Renal cortex interstitium (tissue), 15 donors: ENCODE measurements at places on chromosomes 13 and 19.
A peak's percentile ranks its signal among the peaks of the same experiment; 100 is the strongest.

DNA sequence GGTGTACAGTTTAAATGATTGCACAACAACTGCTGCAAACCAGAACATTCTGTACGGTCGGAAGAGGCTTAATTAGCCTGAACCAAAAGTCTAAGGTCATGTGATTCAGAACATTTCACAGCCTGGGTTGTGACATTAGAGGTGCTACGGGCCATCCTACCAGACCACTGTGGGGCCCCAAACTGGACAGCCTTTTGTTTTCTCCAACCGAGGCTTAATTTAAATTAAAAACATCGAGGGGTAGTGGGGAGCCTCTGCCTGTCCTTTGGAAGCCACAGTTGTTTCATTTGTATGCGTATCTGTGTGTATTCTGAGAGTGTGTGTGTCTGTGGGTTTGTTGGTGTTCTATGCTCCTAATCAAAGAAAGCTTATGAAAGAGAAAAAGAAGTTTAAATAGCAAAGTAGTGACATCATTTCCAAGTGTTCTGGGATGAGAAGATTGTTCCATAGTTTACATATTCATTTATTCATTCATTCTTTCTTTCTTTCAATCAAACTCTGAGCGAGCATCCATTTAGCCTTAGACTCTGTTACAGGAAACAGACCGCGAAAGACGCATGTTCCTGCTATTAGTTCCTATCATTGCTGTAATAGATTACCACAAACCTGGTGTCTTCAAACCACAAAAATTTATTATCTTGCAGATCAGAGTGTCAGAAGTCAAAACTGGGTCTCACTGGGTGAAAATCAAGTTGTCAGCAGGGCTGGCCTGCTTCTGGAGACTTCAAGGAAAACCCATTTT, 444.8 kb downstream of the FOXO1 start:
- DNase-seq: no peak

DNA sequence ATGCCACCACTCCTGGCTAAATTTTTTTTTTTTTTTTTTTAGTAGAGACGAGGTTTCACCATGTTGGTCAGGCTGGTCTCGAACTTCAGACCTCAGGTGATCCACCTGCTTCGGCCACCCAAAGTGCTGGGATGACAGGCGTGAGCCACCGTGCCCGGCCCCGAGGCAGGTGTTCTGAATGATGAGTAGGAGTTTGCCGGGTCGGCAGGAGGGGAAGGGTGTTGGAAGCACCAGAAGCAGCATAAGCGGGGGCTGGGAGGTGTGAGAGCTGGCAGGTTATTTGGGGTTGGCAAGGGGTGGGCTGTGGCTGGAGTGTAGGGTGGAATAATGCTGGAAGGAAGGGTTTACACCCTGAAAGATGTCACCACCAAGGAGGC, 1.8 kb downstream of the SPPL2B start:
- no peak for DNase-seq

DNA sequence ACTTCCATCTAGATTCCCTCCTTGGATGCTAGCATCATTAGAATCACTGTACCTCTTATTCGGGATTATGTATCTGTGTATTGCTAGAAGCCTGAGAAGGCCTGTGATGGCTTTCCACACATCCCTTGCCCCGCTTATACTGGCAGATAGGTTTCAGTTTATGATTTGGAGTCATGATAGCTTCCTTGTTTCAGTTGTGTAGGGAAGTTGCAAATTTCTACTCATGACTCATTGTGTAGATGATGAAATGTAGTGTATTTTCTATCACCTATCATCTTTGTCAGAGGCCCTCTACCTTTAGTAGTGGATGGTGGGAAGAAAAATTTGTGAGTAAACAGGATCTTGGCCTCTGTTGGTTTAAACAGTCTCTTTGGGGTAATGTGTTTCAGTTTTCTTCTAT, 165.2 kb downstream of the GGACT start:
- DNase-seq: no peak

- DNase-seq: no peak
Measured at GRCh38 chr19:28943651-28944050, 269.3 kb downstream of the UQCRFS1 start.

GRCh38 chr19:29942404-29943261, 594 bp downstream of the URI1 start:
- no peak for DNase-seq

- no peak for DNase-seq
Measured at GRCh38 chr19:32717496-32717895, 2.1 kb upstream of the TDRD12 start.

GRCh38 chr13:59531571-59532091, 632.1 kb downstream of the DIAPH3 start:
- DNase-seq: peak; percentile 31

- DNase-seq: no peak
Measured at GRCh38 chr19:7385062-7385461, 36.3 kb downstream of the ARHGEF18 start.

GRCh38 chr13:109545931-109546330, 240.5 kb downstream of the IRS2 start:
- DNase-seq: no peak

DNA sequence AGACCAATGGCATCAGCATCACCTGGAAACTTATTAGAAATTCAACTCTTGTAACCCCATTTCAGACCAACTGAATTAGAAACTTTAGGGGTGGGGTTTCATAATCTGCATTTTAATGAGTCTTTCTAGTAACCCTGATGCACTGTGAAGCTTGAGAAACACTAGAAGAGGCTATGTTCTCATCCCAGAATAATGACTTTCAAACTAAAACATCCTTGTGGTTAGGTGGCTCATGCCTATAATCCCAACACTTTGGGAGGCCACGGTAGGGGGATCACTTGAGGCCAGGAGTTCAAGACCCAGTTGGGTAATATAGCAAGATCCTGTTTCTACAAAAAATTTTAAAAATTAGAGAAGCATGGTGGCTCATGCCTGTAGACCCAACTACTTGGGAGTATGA, 402.4 kb downstream of the DLEU7 start:
- no peak for DNase-seq

DNA sequence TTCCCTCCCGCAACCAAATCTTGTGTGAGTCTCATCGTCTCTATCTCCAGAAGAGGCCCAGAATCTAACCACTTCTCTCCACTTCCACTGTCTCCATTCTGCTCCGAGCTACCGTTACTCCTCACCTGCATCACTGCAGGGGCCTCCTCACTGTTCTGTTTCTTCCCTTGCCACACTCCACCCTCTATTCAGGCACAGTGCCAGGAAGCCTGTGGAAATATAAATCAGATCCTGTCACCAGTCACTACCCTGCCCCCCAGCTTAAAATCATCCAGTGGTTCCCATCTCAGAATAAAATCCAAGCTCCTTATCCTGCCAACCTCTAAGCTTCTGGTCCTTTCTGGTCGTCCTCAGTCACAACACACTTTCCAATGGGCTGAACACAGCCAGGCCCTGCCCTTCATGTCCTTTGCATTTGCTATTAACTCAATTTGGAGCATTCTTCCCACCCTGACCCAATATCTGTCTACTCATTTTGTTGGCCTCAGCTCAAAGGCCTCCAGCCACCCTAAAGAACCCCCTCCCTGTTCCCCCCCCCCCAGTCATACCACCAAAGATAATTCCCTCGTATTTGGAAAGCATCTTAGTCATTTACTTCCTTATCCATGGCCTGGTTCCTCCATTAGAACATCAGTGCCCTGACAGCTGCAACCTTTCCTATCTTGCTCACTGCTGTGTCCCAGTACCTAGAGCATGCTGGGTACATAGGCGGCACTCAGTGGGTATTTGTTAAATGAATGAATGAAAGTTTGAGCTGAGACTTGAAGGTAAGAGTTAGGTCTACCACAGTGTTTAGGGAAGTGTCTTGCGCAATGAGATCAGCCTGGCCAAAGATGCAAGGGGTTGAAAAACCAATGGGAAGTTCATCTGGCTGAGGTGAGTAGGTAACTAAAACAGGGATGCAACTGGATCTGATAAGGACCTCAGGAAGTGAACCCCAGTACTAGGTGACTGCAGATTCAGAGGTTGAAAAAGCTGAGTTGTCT, 24.4 kb downstream of the ZNF175 start:
- DNase-seq: no peak

- DNase-seq: no peak
Measured at GRCh38 chr13:33262594-33262993, 23.0 kb downstream of the STARD13 start.

GRCh38 chr13:112443191-112443994, 67.2 kb downstream of the SPACA7 start:
- DNase-seq: peak; percentile 12

GRCh38 chr19:8899356-8899755, 67.2 kb downstream of the MBD3L1 start:
- no peak for DNase-seq

GRCh38 chr19:10203686-10204085, 8.9 kb upstream of the DNMT1 start:
- no peak for DNase-seq

GRCh38 chr19:17974551-17974950, 7.6 kb downstream of the KCNN1 start:
- no peak for DNase-seq

GRCh38 chr19:31312009-31312676, 37.1 kb downstream of the TSHZ3 start:
- DNase-seq: no peak

DNA sequence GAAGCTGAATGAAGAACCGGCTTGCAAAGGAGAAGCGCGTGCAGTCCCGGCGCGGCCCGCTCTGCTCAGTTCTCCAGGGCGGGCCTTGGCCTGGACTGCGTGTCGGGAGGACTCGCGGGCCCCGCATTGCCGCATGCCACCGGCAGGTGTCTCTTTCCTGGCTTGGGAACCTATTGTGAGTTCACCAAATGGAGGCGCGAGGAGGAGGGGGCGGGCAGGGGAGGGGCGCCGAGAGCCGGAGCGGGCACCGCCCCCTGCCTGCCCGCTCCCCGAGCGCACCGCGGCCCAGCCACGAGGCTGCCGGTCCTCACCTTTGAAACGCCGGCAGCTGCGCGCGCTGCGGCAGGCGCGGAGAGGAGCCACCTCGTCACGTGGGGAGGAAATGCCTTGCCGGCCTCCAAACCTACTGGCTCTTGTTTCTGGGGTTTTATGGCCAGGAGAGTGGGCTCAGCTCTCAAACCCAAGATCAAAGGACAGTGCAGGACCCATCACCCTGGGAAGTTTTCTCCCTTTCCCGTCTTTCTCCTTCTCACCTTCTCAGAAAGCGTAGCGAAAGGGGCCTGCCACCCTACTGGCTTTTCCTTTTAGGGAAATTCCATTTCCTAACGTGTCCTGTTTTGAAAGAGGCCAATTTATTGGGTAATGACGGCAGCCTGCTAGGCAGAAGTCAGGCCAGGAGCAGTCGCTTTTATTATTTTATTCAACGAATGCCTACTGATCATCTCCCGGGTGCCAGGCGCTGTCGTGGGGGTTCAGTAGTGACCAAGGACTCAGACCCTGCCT, 13.8 kb upstream of the UBE2L5 start:
- DNase-seq: peak; percentile 85

DNA sequence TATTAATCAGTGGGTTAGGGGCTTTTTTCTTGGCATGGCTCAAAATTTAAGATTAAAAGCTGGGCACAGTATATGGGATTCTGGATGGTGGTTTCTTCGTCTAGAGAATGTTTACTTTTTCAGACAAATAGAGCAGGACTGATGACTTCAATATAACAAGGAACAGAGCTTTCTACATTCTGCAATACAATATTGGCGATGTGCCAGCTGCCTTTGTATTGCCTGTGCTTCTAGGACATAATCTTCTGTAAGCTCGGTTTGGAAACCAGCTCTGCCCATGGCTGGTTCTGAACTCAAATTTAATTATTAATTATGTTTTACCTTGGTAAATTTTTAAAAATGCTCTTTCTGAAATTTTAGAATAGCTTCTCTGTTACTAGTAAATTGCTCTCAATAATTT, 139.1 kb upstream of the TRPC4 start:
- no peak for DNase-seq

DNA sequence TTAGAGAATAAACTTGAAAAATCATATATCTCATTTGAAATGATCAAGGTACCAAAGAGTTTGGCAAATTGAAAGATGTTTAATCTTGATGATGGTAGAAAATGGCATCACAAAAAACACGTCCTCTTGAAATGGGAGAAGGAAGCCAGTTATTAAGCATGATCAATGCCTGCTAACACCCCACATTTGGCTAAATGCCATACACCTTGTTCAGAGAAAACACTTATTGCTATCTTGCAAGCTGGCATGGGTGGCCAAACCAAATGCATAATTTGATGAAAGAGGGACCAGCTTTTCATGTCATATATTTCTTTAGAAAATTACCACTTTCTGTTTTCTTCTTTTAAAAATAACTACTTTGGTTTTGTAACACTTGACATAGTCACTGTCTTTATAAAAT, 141.3 kb downstream of the ZAR1L start:
- no peak for DNase-seq
